ENCODE measurements at places on chromosomes 5 and 9. TPM values are rescaled to one million over a fixed set of nuclear protein-coding genes. Genes with fewer than 3 reads are reported as not detected.

- DNase-seq, result no peak
These were observed 78.1 kb downstream of the EDIL3 start for GRCh38 chr5:84306601-84307000.

- no peak for DNase-seq
These were observed 134.5 kb downstream of the ALDH1A1 start for GRCh38 chr9:72818385-72818784.

DNA sequence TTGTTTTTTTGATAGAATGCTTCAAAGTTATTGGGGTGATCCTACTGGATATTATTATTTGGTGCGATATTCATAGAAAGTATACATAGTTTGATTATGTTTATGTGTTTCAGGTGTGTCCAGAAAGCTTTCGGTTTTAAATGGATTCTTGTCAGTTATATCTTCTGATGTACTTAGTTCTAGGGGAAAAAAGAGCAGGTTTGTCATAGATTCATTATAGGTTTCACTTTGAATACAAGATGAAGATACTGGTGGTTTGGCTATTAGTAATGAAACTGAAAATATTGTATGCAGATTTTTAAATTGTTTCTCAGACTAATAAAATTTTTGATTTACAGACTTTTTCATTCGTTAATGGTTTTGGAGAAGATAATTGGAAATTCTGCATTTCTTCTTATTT is 98.9 kb downstream of the MAN2A1 start:
- DNase-seq, result no peak

GRCh38 chr5:28313321-28313951 is 1275.0 kb upstream of the CDH9 start:
- peak; percentile 32 for DNase-seq

DNA sequence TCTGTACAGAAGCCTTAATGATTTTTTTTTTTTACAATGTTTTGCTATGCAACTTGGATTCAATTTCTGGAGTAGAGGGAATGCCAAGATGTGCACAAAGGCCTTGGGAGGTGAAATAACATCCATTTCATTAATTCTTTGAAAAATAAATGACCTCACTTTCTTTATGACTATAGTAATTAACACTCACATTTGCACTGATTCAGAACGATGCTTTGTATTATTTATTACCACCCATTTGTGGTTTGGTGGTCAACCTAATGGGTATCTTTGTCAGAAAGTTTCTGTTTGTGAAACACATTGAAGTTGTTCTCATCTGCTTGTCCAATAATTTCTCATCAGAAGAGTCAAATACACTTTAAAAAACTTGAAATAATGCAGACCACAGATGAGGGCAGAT is 169.3 kb downstream of the NTRK2 start:
- no peak for DNase-seq

- DNase-seq, result no peak
These were observed 201.7 kb upstream of the NFIL3 start for GRCh38 chr9:91625331-91625730.

Gene ZBED3
- 21.7 TPM for polyA plus RNA-seq

Gene GPRIN1
- polyA plus RNA-seq, result 0.79 TPM

Gene LCN10
- 0.71 TPM for polyA plus RNA-seq

DNA sequence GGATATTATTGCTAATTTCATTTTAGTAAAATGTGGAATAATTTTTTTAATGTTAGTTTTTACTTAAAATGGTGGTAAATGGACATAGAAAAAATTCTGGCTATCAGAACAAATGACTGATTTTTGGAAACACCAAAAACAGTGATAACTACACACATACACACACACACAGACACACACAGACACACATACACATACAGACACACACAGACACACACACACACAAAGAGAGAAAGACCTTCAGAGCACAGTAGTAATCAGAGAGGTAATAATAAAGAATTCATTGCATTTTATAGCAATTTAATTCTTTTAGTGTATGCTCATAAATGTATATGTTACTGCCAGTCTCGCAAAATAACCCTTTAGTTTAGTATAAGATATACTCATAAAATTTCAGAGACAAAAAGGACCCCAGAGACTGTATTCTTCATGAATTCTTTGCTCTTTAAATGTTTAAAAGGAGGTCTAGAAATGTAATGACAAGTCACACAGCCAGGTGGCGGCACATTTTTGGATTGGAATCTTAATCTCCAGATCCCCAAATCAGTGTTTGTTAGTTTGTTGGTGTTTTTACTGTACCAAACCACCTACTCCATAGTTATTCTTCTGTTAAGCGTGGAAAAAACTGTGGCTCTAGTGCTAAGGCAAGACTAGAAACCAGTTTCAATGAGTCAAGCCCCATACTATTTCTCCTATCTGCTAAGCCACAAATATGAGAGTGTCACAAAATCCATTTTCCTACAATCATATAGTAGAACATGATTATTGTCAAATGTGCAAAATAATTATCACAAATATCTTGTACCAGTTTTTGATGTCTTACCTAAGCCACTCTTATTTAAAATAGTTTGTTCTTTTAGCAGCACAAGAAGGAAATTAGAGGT is 109.9 kb downstream of the EDIL3 start:
- peak; percentile 62 for DNase-seq

- no peak for DNase-seq
These were observed 305.4 kb upstream of the IRX2 start for GRCh38 chr5:3056866-3057265.

DNA sequence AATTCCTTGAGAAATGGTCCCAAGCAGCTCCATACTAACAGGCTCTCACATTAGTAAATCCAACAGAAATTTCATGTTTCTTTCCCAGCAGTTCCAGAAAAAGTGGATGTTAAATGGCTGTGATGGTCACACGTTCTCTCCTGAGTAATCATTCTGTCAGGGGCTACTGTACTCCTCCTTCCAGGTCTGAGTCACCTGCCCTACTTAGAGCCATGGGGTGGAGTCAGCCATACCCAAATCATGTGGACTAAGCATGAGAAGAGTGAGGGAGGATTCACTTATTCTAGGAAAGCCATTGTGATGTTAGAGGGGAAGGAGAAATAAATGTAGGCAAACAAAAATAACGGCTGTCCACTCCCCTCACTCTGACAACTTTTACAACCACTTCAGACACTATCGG is 547.2 kb downstream of the CSNK1G3 start:
- DNase-seq, result no peak

Gene ADAMTS12
- 29.3 TPM for polyA plus RNA-seq

Gene NDUFB6
- 169 TPM for polyA plus RNA-seq

DNA sequence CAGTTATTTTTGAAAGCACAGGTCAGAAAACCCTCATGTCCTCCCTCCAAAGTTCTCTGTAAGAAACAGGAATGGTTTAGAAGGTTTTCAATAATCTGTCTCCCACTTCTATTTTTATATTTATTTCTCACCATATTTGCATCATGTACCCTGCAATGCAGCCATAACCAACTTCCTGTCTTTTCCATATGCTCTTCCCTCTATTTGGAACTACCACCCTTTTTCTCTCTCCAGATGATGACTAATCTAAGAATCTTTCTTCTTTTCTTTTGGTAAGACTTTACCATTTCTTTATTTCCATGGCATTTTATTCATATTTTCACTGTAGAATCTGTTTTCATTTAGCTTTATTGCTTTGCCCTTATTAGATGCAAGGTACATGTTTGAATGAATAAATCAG is 33.9 kb downstream of the MAN2A1 start:
- no peak for DNase-seq

Gene EPB41L4A
- polyA plus RNA-seq, result 15.6 TPM

DNA sequence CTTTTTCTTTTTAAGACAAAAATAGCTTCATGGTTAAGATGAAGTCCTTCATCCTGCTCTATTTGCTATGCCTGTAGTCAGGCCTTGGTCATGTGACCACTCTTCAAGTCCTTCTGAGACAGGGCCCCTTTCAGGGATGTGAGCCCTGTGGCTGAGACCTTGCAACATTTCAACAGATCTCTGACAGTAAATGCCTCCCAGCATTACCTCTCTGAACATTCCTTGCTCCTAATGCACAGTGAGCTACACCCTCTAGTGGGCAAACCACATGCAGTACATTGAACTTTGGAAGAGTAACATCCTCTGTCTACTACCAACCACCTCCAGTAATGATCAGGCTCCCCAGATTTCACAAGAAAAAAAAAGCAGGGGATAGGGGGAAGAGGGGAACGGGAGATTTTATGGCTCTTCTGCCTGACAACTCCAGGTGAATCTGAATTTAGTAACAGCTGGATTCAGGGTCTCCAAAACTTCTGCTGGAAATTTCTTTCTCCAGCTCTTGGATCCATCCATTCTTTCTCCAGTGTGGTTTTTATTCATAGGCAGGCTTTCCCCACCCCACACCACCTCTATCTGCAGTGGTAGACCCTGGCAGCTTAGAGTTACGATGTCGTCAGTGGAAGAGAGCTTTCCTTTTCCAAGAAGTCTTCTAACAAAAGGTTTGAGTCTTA is 8.9 kb upstream of the FBXO38 start:
- peak; percentile 89 for DNase-seq

Gene PHYKPL
- 75.2 TPM for polyA plus RNA-seq

GRCh38 chr9:96294159-96294545 is 7.8 kb downstream of the HSD17B3 start:
- peak; percentile 17 for DNase-seq

DNA sequence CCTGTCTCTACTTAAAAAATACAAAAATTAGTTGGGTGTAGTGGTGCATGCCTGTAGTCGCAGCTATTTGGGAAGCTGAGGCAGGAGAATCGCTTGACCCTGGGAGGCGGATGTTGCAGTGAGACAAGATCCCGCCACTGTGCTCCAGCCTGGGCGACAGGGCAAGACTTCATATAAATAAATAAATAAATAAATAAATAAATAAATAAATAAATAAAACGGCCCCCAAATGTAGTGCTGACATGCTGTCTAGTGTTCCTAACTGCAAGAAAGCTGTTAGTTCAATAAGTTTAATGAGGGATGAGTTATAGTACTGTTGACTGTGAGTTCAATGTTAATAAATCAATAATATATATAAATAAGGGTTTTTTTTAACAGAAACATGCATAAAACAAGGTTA is 7.5 kb upstream of the CYFIP2 start:
- DNase-seq, result no peak

Gene PCDHB15
- 19.3 TPM for polyA plus RNA-seq

Gene CTSV
- 60.9 TPM for polyA plus RNA-seq

DNA sequence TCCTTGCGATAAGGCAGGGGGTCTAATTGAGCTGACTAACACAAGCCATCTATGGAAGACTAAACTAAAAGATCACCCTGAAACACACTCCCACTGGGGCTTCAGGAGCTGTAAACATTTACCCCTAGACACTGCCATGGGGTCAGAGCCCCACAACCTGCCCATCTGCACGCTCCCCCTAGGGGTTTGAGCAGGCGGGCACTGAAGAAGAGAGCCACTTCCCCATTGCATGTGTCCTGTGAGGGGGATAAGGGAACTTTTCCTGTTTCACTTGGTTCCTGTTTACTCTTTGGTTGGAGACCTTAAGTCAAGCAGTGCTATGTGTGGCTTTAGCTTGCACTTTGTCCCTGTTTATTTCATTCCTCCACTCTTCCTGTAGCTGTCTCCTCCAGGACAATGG is 1929.5 kb upstream of the CDH9 start:
- no peak for DNase-seq

GRCh38 chr5:141392429-141393198 is at the start of gene PCDHGA8:
PCDHGA8 (plus strand) TSS chr5:141392633; CDS start chr5:141392814, 181 bp downstream.
- no peak for DNase-seq

Gene FAM193B
- polyA plus RNA-seq, result 67.4 TPM

GRCh38 chr5:138668451-138669380 is 84.5 kb upstream of the CTNNA1 start:
- DNase-seq, result no peak

Gene SMARCA2
- polyA plus RNA-seq, result 18.5 TPM

All from cardiac muscle cell (in vitro differentiated cells and primary cell).